Activated naive CD8-positive, alpha-beta T cell treated with anti-CD3 and anti-CD28 coated beads for 36 hours (primary cell): ENCODE measurements at places on chromosomes 6 and 20.

DNA sequence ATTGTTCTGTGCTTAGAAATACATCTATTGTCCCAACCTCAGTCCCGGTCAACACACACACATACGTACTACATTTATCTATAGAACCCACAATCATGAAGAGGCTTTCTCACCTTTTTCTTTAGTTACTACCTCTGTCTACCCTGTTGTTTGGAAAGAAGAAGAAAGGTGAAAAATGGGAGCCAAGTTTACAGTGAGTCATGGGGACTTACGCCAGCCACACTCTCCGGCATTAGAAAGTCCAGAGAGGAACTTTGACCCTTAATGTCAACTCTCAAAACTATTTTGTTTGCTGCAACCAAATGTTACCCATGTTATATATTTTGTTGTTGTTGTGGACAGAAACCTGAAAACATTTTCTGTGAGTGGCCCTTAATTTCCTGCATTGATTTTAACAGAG, 259.1 kb downstream of the ZFAND3 start:
- H3K36me3 ChIP-seq, result peaks cover 16% of the 10 kb centered on the region
- H3K4me3 ChIP-seq, result no peak overlapping the region

GRCh38 chr6:49978332-49979226, 9.2 kb upstream of the DEFB113 start:
- H3K27me3 ChIP-seq, result no peaks in the 10 kb centered on the region
- H3K36me3 ChIP-seq, result no peaks in the 10 kb centered on the region
- no peak overlapping the region for H3K27ac ChIP-seq
- H3K4me3 ChIP-seq, result no peak overlapping the region

DNA sequence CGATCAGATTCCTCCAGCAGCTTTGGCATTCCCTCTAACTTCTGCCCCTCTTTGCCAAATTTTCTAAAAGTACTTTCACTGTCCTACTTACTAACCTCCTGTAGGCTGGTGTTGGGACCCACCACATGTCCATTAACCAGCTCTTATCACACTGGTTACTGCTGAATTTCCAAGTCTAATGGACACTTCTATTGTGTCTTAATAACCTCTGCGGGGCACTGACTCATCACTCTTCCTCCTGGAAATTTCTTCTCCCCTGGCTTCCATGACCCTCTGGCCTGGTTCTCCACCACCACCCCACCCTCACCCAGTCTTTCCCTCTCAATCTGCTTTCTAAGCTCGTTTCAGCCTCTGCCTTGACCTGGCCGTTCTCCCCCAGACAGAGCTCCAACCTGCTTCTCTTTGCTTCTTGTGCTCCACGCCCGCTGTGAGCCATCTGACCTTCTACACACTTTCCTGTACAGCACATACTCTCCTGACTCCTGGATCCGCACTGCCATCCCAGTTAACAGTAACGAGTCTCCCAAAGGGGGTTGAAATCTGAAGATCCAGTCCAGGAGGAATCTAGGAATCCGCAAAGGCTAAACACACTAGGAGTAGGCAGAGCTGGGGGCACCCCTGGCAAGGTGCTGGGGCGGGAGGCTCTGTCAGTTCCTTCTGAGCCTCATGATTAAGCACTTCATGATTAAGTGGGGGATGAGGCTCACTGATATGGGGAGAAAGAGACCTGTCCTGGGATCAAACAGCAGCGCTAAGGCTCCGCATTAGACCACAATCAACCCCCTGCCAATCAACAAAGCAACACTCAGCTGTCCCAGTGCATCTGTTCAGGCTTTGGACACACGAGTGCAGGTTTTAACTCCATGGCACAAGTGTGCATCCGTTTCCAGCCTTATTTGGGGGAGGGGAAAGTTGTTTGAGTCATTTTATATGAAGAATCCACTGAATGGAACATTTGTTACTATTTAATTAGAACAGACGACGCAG, 146.3 kb downstream of the LY86 start:
- H3K36me3 ChIP-seq, result no peaks in the 10 kb centered on the region
- peaks cover 21% of the 10 kb centered on the region for H3K27me3 ChIP-seq
- DNase-seq, result no peak
- H3K4me3 ChIP-seq, result no peak overlapping the region

DNA sequence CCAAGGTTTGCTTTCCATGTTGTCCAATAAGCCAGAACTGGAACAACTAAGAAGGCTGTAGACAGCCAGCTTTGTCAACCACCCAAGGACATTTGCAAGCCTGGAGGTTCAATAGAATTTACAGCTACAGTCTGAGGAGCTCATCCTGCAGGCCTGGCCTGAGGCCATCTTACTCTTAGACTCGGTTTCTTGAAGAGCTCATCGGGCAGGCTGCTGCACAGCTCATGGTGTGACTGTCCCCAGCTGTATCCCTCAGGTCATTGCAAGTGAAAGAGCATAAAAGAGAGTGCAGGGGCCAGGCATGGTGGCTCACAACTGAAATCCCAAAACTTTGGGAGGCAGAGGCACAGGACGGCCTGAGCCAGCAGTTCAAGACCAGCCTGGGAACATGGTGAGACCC, 96.9 kb upstream of the FOXQ1 start:
- H3K4me3 ChIP-seq, result no peak overlapping the region
- H3K4me1 ChIP-seq, result no peaks in the 10 kb centered on the region
- H3K27ac ChIP-seq, result no peak overlapping the region
- no peaks in the 10 kb centered on the region for H3K36me3 ChIP-seq

- H3K4me3 ChIP-seq, result peak overlapping the region; percentile 3
- DNase-seq, result no peak
- H3K4me1 ChIP-seq, result peaks cover 22% of the 10 kb centered on the region
- peak overlapping the region; percentile 84 for H3K27ac ChIP-seq
- H3K27me3 ChIP-seq, result no peaks in the 10 kb centered on the region
- H3K36me3 ChIP-seq, result peaks cover 14% of the 10 kb centered on the region
Observed at GRCh38 chr6:36169023-36170007, 27.2 kb upstream of the BRPF3 start.

- no peaks in the 10 kb centered on the region for H3K27me3 ChIP-seq
- H3K4me1 ChIP-seq, result no peaks in the 10 kb centered on the region
- H3K27ac ChIP-seq, result no peak overlapping the region
- H3K4me3 ChIP-seq, result no peak overlapping the region
- no peak for DNase-seq
- H3K36me3 ChIP-seq, result no peaks in the 10 kb centered on the region
Observed at GRCh38 chr6:135936606-135937005, 85.1 kb downstream of the PDE7B start.

DNA sequence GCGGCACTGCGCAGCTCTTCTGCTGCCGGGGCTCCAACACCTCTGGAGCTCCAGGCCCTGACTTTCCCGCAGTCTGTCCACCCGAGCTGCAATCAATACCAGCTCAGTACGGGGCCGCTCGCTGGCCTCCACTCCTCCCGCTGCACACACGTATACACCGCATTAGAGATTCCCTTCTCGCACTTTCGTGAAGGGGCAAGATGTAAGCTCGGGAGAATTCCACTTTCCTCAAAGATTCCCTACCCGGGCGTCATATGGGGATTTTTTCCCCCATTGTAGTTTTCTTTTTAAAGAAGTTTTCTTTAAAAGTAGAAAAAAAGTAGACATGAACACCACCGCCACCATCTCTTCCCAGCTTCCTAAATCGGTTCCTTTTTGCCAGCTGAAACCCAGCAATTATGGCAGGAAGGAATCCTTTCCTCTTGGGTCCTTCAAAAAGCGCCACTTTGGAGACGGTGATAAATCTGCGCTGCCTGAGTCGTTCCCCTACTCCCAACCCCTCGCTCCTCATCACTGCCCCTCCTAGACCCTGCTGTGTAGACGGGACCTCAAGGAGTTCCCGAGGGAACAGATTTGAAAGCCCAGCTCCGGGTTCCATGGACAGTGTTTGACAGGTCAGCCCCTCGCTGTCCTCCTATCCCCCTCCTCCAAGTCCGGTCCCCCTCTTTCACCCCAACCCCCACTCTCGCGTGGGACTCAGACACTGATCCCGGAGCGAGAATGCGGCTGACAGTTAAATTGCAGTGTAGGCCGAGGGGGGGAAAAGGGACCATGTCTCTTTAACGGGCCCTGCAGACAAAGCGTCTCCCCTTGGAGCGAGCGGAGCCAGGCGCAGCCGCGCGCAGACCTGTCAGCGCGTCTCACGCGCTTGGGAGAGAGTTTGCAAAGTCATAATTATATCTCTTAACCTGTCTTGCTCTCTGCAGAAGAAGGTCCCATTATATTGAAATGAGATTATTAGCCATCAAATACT, 39.5 kb downstream of the NCR2 start:
- no peak overlapping the region for H3K4me3 ChIP-seq
- H3K4me1 ChIP-seq, result peaks cover 27% of the 10 kb centered on the region
- H3K36me3 ChIP-seq, result no peaks in the 10 kb centered on the region
- no peak overlapping the region for H3K27ac ChIP-seq

GRCh38 chr6:53544217-53544469, 758 bp downstream of the GCLC start:
- peak overlapping the region; percentile 97 for H3K4me3 ChIP-seq
- H3K27ac ChIP-seq, result peak overlapping the region; percentile 89
- peaks cover 49% of the 10 kb centered on the region for H3K4me1 ChIP-seq
- DNase-seq, result no peak
- peaks cover 3% of the 10 kb centered on the region for H3K27me3 ChIP-seq

GRCh38 chr6:94088870-94089269, 669.5 kb upstream of the EPHA7 start:
- H3K27ac ChIP-seq, result no peak overlapping the region
- H3K27me3 ChIP-seq, result no peaks in the 10 kb centered on the region
- H3K36me3 ChIP-seq, result no peaks in the 10 kb centered on the region
- no peak overlapping the region for H3K4me3 ChIP-seq
- H3K4me1 ChIP-seq, result no peaks in the 10 kb centered on the region

GRCh38 chr20:51488331-51488730, 54.2 kb downstream of the NFATC2 start:
- no peak overlapping the region for H3K27ac ChIP-seq
- no peak for DNase-seq
- no peaks in the 10 kb centered on the region for H3K27me3 ChIP-seq
